ENCODE measurements at places on chromosomes 5 and 9. TPM values are rescaled to one million over a fixed set of nuclear protein-coding genes. Genes with fewer than 3 reads are reported as not detected.
A peak's percentile ranks its signal among the peaks of the same experiment; 100 is the strongest.

IGFBPL1 gene
- not detected for total RNA-seq

IL4 gene
- total RNA-seq: 6.4 TPM

- H3K27me3 ChIP-seq: no peaks in the 10 kb centered on the region
- H3K27ac ChIP-seq: no peak overlapping the region
- H3K4me1 ChIP-seq: no peaks in the 10 kb centered on the region
- no peak for DNase-seq
- H3K36me3 ChIP-seq: no peaks in the 10 kb centered on the region
- no peak overlapping the region for H3K4me3 ChIP-seq
Measured at GRCh38 chr9:93257808-93258331, 73.9 kb downstream of the WNK2 start.

CD72 gene
- total RNA-seq: 6.5 TPM

RAPGEF1 gene
- total RNA-seq: 148 TPM

GLRX gene
- total RNA-seq: 22.2 TPM

TMEM252 gene
- total RNA-seq: not detected

DNA sequence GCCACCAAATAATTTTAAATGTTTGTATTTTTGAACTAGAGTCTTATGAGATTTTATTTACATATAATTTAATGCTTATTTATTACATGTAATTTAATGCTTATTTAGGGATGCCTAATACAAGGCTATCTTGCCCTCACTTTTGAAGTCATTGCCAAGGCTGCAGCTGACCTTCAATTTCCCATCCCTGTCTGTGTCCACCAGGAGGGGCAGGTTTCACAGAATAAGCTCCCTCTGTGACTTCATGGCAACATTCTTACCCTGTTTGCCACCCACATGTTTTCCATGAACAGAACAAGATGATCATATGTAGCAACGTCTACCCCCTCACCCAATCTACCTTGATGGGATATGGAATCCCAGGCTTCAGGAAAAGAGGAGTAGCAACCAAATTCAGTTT is 27.0 kb downstream of the C5 start:
- H3K27ac ChIP-seq: no peak overlapping the region
- no peaks in the 10 kb centered on the region for H3K36me3 ChIP-seq
- no peaks in the 10 kb centered on the region for H3K27me3 ChIP-seq

PLK2 gene
- total RNA-seq: 2.5 TPM

DNA sequence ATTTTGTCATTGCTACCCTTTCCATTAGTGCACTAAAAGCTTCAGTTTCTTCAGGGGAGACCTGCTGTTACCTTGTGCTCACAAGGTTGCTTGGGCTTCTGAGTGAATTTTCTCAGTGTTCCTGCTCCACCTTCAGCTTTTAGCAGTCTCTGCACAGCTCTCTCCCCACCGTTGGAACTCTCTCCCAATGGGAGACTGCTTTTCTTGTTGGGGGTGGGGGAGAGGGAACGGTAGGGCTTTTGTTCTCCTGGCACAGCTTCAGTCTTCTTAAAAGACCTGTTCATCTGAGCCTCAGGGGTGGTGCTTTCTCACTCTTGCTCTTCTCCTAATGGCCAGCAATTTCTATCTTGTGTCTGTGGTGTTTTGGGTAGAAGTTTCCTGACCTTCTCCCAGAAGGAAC is 915.7 kb downstream of the EFNA5 start:
- H3K27me3 ChIP-seq: no peaks in the 10 kb centered on the region
- DNase-seq: no peak
- H3K27ac ChIP-seq: no peak overlapping the region
- no peaks in the 10 kb centered on the region for H3K36me3 ChIP-seq
- no peaks in the 10 kb centered on the region for H3K4me1 ChIP-seq
- H3K4me3 ChIP-seq: no peak overlapping the region

DNA sequence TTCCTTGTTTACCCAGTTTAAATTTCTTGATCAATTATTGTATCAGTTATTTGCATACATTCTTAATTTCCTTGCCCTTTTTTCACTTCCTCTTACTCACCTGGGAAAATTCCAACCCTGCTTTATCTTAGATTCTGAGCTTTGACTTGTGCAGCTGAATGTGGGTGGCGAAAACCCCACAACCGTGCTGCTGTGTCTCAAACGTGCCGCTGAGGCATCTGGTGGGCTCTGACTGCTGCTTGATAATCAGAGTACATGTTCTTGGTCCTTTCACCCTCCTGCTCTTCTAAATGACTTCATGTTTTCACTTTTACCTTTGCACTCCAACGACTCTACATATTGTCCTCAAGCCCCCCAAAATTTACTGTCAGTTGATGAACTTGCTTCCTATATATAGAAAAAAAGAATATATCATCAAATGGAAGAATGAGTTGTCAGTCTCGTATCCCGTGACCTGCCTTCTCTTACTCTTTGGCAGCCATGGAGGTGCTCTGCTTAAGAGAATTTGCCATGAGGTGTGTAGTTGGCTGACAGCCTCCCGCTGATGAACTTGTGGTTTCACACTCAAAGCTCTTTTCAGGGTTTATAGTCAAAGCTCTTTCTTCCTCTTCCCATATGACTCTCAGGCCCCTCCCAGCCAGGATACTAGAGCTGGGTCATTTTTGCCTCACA is 14.0 kb upstream of the JAK2 start:
- peaks cover 18% of the 10 kb centered on the region for H3K4me1 ChIP-seq
- H3K36me3 ChIP-seq: no peaks in the 10 kb centered on the region
- DNase-seq: peak; percentile 12
- no peaks in the 10 kb centered on the region for H3K27me3 ChIP-seq
- H3K4me3 ChIP-seq: peak overlapping the region; percentile 20
- no peak overlapping the region for H3K27ac ChIP-seq

DNA sequence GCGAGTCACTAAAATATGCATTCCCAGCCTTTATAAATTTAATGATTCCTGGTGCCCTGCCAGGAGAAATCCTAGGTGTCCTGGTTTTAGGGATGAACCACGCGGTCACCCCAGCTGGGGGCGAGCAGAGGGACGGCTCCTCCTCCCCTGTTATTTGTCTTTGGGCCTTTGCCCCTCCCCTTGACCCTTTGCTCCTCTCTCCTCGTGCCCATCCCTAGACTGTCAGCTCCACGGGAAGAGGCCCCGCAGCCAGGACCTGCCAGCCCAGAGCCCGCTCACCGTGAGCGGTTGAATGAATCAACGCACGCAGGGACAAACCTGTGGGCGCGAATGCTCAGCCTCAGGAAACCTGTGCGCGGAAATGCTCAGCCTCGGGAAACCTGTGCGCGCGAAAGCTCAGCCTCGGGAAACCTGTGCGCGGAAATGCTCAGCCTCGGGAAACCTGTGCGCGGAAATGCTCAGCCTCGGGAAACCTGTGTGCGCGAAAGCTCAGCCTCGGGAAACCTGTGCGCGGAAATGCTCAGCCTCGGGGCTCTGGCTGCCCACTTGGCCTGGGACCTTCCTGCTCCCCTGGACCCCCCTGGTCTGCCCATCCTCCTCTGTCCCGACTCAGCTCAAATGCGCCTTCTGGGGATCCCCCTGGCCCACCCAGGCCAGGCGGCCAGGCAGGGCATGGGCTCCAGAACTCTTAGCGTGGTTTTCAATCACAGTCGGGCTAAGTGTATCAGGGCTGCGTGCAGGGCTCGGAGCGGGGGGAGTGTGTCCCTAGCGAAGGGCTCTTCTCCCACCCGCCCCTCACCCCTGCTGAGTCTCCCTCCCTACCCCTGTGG is 140.5 kb upstream of the COL5A1 start:
- no peaks in the 10 kb centered on the region for H3K36me3 ChIP-seq
- H3K4me3 ChIP-seq: no peak overlapping the region
- H3K27me3 ChIP-seq: no peaks in the 10 kb centered on the region
- H3K4me1 ChIP-seq: no peaks in the 10 kb centered on the region
- no peak overlapping the region for H3K27ac ChIP-seq

- no peaks in the 10 kb centered on the region for H3K36me3 ChIP-seq
- no peak overlapping the region for H3K4me3 ChIP-seq
- no peak overlapping the region for H3K27ac ChIP-seq
- no peak for DNase-seq
- no peaks in the 10 kb centered on the region for H3K27me3 ChIP-seq
- H3K4me1 ChIP-seq: no peaks in the 10 kb centered on the region
Measured at GRCh38 chr5:129616517-129616916, 131.4 kb upstream of the MINAR2 start.

GRCh38 chr5:153885141-153885540 is 153.6 kb downstream of the FAM114A2 start:
- DNase-seq: no peak
- no peaks in the 10 kb centered on the region for H3K4me1 ChIP-seq
- H3K27me3 ChIP-seq: no peaks in the 10 kb centered on the region
- H3K36me3 ChIP-seq: no peaks in the 10 kb centered on the region
- no peak overlapping the region for H3K27ac ChIP-seq
- H3K4me3 ChIP-seq: no peak overlapping the region

DNA sequence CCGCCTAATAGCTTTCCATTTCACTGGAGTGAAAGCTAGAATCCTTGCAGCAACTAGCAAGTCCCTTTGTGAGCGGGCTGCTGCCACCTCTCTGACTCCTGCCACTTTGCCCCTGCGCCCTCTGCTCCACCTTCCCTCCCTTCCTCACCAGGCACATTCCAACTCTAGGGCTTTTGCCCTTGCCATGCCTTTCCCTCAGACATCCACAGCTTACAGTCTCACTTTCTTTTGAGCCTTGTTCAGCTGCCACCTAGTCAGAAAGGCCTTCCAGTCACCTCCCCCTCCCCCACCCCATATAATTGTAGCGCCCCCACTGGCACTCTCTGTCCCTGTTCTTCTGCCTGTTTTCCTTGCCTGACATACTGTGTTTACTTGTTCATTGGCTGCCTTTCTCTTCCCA is 31.0 kb downstream of the CYSTM1 start:
- H3K27ac ChIP-seq: no peak overlapping the region
- H3K36me3 ChIP-seq: no peaks in the 10 kb centered on the region
- H3K4me1 ChIP-seq: no peaks in the 10 kb centered on the region
- H3K27me3 ChIP-seq: no peaks in the 10 kb centered on the region
- H3K4me3 ChIP-seq: no peak overlapping the region

GARIN3 gene
- 0.50 TPM for total RNA-seq

- H3K4me1 ChIP-seq: no peaks in the 10 kb centered on the region
- no peak overlapping the region for H3K4me3 ChIP-seq
- DNase-seq: no peak
- H3K36me3 ChIP-seq: no peaks in the 10 kb centered on the region
Measured at GRCh38 chr5:149826574-149826973, 96.5 kb downstream of the PPARGC1B start.

GRCh38 chr5:37770786-37771185 is 69.1 kb downstream of the GDNF start:
- DNase-seq: no peak
- H3K27me3 ChIP-seq: no peaks in the 10 kb centered on the region
- H3K4me1 ChIP-seq: no peaks in the 10 kb centered on the region
- no peak overlapping the region for H3K27ac ChIP-seq
- no peak overlapping the region for H3K4me3 ChIP-seq
- H3K36me3 ChIP-seq: no peaks in the 10 kb centered on the region

DNA sequence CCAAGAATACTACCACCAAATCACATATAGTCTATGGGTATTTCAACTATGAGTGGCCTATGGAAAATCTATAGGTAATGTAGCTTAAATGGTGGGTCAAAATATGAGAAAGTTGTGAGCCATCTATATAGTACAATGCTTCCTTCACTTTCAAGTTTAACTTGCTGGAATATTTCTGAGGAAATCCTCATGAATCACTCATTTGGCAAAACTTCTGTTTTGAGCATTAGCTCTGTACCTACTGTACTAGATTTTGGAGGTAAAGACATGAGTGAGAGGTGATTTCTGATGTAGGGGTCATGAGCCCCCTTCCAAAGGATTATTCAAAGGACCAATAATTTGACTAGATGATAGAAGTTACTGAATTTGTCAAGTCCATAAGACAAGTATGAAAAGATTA is 80.6 kb upstream of the DAB2 start:
- no peaks in the 10 kb centered on the region for H3K4me1 ChIP-seq
- no peak for DNase-seq
- H3K36me3 ChIP-seq: no peaks in the 10 kb centered on the region
- H3K27ac ChIP-seq: no peak overlapping the region
- H3K27me3 ChIP-seq: no peaks in the 10 kb centered on the region

GPX3 gene
- total RNA-seq: not detected

DNA sequence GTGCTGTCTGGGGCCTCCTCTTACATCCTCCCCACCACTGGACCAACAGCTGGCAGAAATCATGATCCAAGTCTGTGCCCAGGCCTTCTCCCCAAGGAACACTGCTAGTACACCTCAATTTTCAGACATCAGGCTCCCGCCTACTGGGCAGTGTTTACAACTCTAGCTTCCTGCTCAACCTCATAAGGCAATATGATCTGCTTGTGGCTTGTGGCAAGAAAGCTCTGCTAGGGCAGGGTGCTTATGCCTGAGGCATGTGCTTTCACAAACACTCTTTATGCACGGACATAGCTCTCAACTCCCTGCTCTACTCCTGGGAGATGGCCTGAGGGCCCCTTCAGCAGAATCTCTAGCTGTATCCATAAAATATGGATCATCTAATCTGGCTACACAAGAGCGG is 32.5 kb downstream of the SH3TC2 start:
- H3K4me3 ChIP-seq: no peak overlapping the region
- H3K27ac ChIP-seq: no peak overlapping the region
- H3K27me3 ChIP-seq: no peaks in the 10 kb centered on the region
- H3K36me3 ChIP-seq: no peaks in the 10 kb centered on the region
- no peak for DNase-seq

PAPPA gene
- total RNA-seq: not detected

IL13 gene
- 69.0 TPM for total RNA-seq

DNA sequence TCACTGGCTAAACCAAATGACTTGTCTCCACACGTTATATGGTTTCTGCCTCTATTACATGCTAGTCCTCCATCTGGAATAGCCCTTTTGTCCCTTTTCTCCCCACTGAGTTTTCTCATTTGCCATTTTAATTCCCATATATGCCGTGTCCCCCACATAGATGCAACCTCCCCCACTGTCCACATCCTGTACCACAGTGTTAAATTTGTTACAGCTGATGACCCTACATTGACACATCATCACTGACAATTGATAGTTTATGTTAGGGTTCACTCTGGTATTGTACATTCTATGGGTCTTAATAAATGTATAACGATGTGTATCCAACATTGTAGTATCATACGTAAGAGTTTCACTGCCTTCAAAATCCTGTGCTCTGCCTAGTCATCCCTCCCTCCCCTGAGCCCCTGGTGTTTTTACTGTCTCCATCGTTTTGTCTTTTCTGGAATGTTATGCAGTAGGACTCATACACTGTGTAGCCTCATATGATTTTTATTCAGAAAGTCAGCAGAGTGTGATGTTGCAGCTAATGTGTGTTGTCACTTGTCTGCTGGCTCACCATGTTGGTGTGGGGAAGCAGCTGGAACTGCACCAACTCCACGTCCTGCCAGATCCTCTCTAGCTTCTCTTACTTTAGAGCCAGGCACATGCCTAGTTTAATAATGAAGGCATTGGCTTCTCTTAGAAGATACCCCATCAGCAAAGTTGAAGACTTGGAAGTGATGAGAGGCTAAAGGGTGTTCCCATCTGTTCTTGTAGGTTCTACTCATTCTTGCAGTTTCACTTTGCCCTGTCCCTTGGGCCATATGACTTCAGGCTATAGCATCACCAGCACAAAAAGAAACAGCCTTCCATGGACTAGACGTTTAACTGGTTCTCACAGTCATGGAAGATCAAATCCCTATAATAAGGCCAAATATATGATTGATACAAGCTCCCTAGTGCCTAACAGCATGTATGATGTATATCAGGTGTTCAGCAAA is 30.2 kb downstream of the LRRC70 start:
- H3K4me3 ChIP-seq: no peak overlapping the region
- no peak overlapping the region for H3K27ac ChIP-seq
- no peak for DNase-seq
- H3K36me3 ChIP-seq: no peaks in the 10 kb centered on the region

PCDHA9 gene
- total RNA-seq: not detected

Data from CD8-positive, alpha-beta memory T cell (primary cell).